ENCODE measurements at places on chromosomes 4 and X.

DNA sequence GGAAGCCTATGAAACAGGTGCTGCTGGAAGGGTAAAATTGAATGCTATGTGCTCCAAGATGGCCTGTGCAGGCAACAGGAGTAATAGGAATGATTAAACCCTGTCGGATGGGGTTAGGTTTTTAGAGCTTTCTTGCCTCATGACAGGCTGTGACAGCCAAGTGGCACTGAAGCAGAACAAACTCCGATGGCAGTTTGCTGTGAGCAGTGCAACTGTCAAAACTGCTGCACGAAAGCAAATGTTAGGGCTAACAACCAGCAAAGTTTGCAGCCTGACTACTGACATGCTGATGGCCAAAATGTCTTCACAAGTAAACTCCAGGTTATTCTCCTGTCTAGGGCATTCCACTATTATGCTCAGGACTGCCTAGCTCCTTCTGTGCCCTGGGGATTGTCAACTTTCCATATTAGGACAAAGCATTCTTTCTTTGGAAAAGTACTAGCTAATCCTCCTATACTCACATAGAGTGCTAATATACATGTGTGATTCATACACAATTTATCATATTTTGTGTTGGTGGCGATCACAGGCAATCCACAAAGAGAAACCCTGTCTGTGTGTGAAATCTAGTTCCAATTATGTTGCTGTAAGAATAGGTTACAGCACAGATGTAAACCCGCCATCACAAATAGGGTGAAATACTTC lies 486.6 kb upstream of the TENM3 start:
- no peak for DNase-seq

DNA sequence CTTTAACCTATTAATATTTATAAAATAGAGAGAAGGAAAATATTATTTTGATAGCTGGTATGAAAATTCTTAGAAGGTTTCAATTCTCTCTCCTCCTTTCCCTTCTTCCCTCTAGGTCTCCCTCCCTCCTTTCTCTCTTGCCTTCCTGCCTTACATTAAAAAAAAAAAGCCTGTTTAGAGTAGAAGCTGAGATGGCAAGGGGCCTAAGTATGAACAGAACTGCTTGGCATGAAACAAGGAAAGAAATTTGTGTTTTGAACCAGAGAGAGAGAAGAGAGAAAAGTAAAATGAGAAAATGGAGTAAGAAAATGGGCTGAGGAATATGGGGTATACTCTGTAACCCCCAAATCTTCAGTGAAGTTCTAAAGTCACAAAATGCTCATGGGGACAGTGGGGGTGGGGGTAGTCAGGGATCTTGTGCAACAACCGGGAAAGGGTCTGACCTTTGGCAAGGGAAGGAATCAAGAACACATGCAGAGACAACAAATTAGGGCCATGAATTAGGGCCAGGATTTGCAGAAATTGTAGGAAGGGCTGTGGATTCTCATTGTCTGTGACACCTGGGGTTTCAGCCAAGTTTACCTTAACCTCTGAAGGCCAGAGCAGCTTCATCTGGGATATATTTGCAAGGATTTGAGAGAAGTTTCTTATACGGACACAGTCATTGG lies 30.6 kb downstream of the SUPT20HL2 start:
- no peak for DNase-seq

GRCh38 chr4:9849538-9849920 lies 68.1 kb downstream of the DRD5 start:
- no peak for DNase-seq

DNA sequence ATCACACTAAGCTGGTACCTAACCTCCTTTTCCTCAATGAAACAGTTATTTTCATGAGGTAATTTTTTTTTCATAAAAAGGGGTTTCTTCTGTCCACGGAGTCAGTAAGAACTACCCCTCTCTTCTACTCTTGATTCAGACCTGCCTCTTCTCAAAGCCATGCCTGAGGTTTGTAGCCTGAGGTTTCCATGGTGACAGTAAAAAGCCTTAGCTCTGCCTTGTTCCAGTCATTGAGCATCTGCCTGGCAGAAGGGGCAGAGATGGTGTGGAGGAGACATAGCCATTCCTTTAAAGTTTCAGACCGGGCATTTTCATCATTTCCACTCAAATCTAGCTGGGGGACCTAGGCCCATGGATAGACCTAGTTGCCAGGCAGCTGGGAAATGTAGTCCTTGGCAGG lies 135.5 kb downstream of the REPS2 start:
- no peak for DNase-seq

- DNase-seq = no peak
Measured at GRCh38 chr4:176538217-176538925, 218.6 kb downstream of the SPCS3 start.

DNA sequence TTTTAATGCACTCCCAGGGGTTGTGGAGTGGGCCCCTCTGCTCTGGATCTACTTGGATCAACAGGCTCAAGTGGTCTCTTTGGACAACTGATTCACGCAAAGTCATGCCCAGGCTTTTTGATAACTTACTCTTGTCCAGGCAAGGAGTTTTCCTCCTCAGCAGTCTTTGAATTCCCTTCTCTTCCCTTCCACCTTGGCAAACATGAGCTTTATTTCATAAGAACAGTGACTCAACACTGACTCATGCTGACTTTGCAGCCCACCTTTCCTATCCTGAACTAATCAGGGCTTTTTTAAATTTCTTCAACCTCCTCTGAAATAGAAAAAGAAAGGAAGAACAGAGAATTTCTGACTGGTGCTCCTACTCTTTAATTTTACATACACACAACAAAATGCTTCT lies 132.1 kb upstream of the LDB2 start:
- DNase-seq = no peak

GRCh38 chr4:95857761-95858160 lies 17.9 kb downstream of the PDHA2 start:
- no peak for DNase-seq

- no peak for DNase-seq
Measured at GRCh38 chr4:24024605-24025004, 134.8 kb upstream of the PPARGC1A start.

DNA sequence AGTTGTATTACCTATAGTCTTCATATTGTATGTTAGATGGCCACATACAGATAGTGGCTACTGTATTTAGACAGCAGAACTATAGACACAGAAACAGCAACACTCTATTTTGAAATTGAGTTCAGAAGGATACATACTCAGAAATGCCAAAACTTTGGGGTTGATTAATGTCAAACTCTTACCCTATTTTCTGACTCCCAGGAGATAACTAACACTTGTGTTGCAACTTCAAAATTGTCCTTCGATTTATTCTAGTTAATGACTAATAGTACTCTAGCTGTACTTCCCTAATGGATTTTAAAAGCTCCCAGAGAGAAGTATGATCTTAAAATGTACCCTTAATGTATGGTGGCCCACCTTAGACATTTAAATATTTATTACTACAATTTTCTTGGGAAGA lies 229.9 kb upstream of the UGT8 start:
- DNase-seq = no peak

DNA sequence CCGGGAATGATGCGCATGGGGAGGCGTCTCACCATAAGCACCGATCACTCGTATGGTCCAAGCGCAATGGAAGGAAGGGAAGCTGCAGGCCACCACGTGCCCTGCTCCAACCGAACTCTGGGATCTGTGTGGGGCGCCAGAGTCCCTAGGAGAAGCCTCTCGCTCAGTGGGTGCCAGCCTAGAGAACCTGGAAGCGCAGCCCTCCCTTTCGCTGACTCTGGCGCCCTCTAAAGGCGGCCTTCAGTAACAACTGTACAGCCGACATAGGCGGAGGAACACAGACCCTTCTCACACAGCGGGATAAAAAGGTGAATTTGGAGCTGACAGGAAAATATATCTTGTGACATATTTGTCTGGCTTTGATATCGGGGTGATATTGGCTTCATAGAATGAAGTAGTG lies 76.0 kb downstream of the INTS6L start:
- peak; percentile 9 for DNase-seq

DNA sequence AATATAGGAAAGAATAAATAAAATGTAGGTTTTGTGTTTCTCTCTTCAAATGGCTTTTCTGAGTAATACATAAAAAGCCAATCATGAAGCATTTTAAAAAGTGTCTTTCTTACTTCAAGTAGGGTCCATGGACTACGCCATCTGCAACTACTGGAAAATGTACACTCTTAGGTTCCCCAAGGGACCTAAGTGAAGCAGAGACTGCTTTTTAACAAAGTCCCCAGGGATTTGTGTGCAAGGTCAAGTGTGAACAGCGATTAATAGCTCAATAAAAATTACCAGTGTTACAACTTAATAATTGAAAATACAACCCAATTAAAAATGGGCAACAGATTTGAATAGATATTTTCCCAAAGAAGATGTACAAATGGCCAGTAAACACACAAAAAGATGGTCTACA lies 84.9 kb downstream of the ARHGAP6 start:
- DNase-seq = no peak

GRCh38 chrX:78800114-78800513 lies 52.6 kb downstream of the LPAR4 start:
- no peak for DNase-seq

- no peak for DNase-seq
Measured at GRCh38 chrX:79556800-79557199, 189.7 kb upstream of the ITM2A start.

- DNase-seq = no peak
Measured at GRCh38 chr4:41285864-41286235, 29.1 kb downstream of the UCHL1 start.

DNA sequence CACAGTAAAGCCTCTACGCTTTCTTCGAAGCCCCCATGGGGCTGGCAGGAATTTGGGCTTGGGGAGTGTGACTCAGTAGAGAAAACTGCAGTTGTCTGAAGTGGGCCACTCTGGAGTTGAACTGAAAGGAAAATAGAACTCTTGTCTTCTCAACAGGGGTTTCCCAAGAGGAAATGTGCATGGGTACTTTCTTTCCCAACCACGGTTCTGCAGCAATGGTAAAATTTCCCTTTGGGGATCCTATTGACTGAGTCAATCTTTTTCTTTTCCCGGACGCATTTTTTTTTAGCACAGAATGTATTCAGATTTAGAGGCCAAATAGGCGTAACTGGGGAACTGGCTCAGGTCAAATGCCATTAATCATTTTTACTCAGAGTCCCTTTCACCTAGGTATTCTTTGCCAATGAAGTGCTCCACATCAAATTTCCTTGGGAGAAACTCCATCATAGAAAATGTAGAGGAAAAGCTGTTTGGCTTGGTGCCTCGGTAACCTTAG lies 269.3 kb downstream of the STIM2 start:
- no peak for DNase-seq

- DNase-seq = no peak
Measured at GRCh38 chrX:103722505-103722904, 11.8 kb downstream of the TMEM31 start.

DNA sequence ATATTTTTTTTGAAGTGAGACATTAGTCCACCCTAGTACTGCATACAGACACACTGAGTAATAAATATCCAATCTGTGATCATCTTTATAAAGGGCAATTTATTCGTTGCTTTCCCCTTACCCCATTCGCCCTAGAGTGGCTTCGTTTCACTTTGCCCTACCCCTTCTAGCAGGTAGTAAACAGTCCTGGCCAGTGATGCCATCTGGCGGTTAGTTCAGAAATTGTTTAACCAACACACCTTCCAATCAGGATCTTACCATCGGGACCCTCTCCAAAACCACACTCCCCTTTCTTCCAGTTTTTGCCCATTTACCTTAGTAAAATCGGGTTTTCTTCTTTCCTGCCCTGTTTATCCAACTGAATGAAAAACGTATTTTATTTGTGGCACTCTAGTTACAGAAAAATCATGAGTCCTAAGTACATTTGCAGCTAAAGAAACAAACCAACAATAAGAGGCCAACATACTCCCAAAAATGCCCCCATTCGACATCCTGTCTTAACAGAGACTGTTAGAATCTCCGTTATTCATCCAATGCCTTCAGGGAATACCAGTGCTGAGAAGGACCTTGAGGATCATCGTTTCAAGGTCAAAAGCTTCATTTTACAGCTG lies 2.2 kb downstream of the PPA2 start:
- peak; percentile 59 for DNase-seq

DNA sequence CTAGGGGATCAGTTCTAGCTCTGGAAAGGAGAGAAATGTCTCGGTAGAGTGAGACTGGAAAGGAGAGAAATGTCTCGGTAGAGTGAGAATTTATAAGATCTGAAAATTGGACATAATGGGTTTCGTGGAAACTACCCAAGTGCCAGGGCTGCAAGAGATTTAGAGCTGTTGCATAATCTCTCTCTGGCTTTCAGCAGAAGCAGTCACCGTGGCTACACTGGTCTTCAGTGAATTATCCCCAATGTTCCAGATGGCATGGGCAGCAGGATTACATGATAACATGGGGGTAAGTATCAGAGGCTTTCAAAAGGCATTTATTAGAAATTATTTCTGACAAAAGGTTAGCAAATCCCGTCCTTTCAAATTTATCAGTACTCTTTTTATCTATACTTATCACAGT lies 435.5 kb downstream of the NKX6-1 start:
- no peak for DNase-seq

- no peak for DNase-seq
Measured at GRCh38 chrX:153634236-153634635, 12.8 kb upstream of the DUSP9 start.

DNA sequence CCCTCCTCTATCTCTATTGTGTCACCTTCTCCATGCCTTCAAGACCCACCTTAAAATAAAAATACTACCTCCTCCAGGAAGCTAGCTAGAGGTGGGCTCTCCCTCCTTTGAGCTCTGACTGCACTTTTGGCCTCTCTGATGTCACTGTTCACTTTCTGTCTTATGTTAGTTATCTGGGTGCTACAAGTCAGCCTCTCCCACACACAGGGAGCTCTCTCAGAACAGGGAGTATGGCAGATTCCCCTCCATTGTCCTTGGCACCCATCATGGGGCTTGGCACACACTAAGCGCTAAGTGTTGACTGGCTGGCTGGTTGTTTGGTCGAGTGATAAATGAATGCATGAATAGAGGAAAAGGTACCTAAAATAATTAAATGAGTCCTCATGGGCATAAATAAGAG lies 21.2 kb upstream of the KDM5C start:
- DNase-seq = no peak

GRCh38 chrX:387729-388128 lies 1.0 kb upstream of the PPP2R3B start:
- DNase-seq = no peak

DNA sequence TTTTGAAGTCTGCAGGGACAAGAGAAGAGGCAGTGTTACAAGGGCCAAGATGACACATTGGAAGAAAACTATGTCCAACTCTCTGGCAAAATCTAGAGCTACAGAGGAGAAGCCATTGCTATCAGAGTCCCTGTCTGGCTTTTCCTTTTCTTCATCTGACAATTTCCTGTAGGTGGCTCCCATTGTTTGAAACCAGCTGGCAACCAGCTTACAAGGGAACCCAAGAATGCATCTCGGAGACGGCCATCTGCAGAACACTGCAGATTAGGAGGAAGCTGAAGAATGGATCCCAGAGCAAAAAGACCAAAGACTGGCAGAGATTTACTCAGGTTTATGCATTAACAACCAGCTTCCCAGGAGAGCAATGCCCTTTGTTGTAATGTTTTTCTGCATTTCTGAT lies 216.2 kb upstream of the CTSO start:
- no peak for DNase-seq

DNA sequence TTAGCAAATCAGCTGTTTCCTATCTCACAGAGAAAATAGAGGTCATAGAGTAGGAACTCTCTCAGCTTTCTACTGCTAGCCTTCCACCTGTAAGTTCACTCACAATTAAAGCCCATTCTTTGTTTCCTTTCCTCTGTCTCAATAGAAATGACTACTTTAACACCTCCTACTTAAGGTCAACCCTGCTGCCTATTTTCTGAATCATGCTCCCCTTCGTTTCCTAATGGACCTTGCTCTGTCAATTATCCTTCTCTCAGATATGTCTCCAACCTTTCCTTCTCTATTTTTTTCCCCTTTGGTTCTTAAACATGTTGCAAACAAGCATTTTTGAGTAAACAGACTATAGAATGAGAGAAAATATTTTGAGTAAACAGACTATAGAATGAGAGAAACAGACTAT lies 5.1 kb upstream of the PAQR3 start:
- DNase-seq = no peak

GRCh38 chr4:82765134-82765533 lies 33.5 kb downstream of the SCD5 start:
- no peak for DNase-seq

Measured in CMK (cell line).